ENCODE measurements at places on chromosomes 6 and 20.
A peak's percentile ranks its signal among the peaks of the same experiment; 100 is the strongest.

- no peak for DNase-seq
Observed at GRCh38 chr20:57558614-57559288, 2.2 kb upstream of the PCK1 start.

DNA sequence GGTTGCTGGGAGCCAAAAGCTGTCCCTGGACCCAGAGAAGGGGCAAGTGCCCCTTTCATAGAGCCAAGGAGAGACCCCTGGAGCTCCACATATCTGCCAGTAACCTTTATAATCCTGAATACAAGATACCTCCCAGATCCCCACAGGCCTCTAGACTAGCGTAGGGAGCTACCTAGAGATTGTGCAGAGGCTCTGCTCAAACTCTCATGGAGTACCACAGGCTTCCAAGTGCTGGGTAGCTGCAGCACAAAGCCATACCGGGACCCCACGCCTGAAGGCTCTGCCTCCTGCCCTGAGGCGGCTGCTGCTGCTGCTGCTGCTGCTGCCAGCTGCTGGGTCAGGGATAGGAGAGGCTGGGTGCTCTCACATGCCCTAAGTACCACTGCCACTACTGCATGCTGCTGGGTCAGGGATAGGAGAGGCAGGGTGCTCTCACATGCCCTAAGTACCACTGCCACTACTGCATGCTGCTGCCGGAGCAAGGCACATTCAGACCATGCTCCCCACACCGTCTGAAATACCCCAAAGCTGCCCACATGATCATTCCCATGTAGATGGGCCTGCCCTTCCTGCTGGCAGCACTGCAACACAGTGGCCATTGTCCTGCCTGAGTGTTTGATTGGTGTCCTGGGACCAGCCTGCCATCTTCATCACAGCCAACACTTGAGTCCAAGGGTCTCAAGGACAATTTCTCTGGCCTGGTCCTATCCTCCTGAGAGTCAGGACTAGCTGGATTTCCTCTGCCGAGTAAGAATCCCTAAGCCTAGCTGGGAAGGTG is 1434.3 kb upstream of the ADGRB3 start:
- no peak for DNase-seq

DNA sequence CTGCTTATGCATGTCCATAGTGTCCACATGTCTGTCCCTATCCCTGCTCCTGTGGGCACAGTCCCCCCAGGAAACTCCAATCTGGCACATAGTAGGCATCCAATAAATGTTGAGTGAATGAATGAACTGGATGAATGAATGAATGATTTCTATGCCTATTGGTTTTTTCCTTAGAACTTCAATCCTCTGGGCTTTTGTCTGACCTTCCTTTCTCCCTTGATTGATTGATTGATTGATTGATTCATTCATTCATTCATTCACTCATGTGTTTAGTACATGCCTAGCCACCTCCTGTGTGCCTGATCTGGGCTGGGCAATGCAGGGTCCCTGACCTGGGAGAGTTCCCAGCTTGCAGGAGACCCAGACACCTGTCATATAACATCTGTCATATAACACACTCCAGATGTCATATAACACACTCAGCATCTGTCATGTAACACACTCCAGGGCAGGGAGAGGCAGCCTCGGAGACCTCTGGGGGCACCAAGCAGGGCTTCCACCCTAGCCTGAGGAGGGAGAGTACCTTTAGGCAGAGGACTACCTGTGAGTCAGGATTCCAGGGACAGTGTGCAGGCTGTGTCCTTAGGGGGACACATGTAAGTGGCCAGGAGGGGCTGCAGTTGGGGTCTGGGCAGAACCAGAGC is 17.9 kb downstream of the VSTM2L start:
- DNase-seq, result no peak

- no peak for DNase-seq
Observed at GRCh38 chr6:4336778-4337442, 201.5 kb upstream of the ECI2 start.

GRCh38 chr6:14281811-14282660 is 164.5 kb downstream of the CD83 start:
- no peak for DNase-seq

- no peak for DNase-seq
Observed at GRCh38 chr20:4603724-4604123, 118.0 kb upstream of the PRND start.

GRCh38 chr6:20188630-20189075 is 23.6 kb downstream of the MBOAT1 start:
- no peak for DNase-seq

- no peak for DNase-seq
Observed at GRCh38 chr6:13299403-13299821, 28.9 kb downstream of the TBC1D7 start.

GRCh38 chr20:57598060-57598459 is 22.2 kb downstream of the ZBP1 start:
- DNase-seq, result no peak

DNA sequence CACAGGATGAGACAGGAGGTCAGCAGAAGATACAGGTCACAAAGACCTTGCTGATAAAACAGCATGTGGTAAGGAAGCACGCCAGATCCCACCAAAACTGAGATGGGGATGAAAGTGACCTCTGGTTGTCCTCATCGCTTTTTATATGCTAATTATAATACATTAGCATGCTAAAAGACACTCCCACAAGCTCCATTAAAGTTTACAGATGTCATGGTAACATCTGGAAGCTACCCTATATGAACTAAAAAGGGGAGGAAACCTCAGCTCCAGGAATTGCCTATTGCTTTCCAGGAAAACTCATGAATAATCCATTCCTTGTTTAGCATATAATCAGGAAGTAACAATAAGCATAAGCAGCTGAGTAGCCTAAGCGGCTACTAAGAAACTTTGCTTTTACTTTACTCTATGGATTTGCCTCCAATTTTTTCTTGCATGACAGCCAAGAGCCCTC is 8.4 kb upstream of the RIN2 start:
- no peak for DNase-seq

DNA sequence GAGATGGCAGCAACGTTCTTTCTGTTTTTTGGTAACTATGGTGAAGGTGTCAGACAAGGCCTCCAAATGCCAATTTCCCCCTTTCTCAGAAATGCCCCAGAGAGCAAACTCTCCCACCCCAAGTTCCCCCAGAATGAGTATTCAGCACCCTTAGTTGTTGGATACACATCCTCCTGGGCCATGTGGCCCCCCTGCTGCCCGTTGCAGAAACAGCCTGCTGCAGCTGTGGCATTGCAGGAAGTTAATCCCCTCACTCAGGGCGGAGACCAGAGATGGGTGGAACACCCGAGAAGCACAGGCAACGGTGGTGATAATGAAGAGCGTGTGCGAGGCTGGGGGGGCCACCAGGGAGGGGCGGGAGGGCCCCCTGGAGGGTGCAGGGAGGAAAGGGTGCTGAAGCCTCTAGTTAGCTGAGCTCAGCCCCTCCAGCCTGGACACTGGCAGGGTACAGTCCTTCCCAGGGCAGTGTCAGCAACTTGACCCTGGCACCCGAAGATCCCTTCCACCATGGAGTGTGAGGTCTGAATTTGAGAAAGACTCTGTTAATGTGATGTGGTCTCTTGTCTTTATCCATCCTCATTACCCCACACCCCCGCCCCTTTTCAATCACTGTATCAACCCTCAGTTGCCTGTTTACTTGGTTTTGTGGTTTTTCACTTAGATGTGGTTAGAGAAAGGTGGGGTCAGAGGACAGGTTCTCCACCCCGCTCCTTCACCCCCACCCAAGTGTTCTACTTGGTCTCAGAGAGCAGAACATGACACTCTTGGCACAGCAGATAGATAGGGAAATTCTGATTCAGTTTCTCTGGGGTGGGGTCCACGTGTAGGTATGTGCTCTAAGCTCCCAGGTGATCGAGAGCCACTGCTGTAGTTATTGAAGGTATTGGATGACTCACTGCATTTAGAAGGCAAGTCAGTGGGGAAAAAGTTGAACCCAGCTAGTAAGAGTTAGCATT is 208.8 kb upstream of the SUPT3H start:
- peak; percentile 53 for DNase-seq

- DNase-seq, result no peak
Observed at GRCh38 chr6:169101981-169102380, 151.7 kb downstream of the THBS2 start.

DNA sequence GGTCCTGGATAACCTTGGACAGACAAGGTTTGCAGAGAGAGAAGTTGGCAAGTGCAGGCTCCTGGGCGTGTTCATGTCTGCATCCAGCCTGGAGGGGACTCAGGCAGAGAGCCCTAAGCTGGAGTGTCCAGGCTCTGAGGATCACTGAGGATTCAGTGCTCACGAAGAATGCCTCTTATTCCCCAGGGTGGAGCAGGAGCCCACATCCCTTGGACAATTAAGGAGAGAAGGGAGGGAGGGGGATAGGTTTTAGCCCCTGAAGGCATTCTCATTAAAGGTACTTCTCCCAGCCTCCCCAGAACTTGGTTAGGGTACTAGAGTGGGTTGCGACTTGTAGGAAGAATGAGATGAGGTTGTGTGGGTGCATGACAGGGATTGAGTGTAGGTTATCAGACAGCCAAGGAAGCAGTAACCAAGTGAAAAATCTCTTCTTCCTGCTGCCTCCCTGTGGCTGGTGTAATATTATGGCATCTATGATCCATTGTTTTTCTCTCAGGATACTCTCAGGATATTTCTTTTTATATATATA is 680 bp downstream of the HLA-DPB1 start:
- DNase-seq, result no peak

DNA sequence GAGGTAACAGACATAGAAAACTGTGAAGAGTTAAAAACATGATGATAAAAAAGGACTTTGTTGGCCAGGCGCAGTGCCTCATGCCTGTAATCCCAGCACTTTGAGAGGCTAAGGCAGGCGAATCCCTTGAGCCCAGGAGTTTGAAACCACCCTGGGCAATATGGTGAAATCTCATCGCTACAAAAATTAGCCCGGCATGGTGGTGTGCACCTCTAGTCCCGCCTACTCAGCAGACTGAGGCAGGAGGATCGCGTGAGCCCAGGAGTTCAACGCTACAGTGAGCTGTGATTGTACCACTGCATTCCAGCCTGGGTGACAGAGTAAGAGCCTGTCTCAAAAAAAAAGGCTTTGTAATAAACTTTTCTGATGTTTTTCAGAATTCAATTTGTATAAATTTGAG is 60.1 kb downstream of the GFOD1 start:
- peak; percentile 36 for DNase-seq

DNA sequence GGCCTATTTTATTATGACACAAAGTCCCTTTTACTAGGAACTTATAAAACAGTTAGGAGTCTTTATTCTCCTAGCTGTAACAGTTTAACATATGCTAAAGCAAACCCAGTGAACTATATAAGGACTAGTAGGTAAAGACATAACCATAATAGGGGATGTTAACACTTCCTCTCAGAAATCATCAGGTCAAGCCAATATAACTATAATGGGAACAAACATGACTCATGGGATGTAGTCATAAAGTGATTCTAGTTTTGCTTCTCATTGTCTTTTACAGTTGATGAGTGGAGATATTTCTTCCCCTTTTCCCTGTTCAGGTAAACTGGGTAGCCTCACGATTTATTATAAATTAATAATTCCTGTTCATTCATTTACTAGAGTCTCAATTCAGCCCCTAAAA is 9.7 kb downstream of the PTCHD4 start:
- DNase-seq, result no peak

GRCh38 chr6:155067956-155068615 is 73.0 kb downstream of the TIAM2 start:
- no peak for DNase-seq

GRCh38 chr6:74289884-74290283 is 593.9 kb downstream of the CD109 start:
- no peak for DNase-seq

- no peak for DNase-seq
Observed at GRCh38 chr20:49245921-49246740, 26.9 kb downstream of the DDX27 start.

DNA sequence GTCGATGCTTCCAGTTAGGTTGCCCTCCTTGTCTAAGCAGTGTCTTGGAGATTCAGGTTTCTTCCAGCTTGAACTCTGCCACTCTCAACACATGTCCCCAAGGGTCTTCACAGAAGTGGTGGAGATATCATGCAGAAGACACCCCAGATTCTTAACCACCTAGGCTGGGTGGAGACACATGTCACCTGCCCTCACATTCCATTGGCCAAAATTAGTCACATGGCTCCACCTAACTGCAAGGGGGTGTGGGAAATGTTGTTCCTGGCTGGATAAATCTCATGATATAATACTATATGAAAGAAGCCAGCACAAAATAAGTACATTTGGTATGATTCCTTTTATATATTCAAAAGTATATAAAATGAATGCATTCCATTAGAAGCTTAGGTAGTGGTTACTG is 52.9 kb upstream of the SNRPB2 start:
- no peak for DNase-seq

DNA sequence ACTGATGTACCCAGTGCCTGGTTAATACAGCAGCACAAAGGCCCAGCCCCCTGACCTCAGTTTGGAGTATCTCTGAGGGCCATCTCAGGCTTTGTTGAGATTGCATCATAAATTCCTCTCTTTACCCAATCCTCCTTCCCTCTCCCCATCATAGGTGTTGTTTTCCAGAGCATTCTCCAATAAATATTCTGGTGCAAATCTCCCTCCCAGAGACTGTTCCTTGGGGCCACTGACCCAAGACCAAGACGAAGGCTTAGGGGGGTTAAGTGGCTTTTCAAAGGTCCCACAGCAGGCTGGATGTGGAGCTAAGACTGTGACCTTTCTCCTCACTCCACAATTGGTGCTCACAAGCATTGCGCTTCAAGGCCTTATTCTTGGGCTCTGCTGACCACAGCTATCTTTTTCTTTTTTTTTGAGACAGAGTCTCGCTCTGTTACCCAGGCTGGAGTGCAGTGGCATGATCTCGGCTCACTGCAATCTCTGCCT is 72.4 kb upstream of the ZMYND8 start:
- DNase-seq, result no peak

DNA sequence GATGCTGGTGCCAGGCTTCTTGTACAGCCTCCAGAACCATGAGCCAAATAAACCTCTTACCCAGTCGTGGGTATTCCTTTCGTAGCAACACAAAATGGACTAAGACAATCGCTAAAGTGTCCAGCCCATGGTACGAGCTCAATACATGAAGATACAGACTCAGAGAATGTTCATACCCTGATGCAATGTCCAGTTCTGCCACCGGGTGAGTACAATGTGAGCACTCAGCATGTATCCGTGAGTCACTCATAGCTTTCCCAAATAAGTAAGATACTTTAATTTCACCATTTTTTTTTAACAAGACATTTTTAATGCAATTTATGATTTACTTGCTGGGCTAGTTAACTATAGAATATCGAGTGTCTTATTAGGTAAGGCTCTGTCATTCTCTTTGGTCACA is 26.7 kb upstream of the PDE10A start:
- DNase-seq, result no peak

GRCh38 chr6:83854766-83855165 is 1.6 kb downstream of the RIPPLY2 start:
- DNase-seq, result no peak

- DNase-seq, result no peak
Observed at GRCh38 chr6:121652223-121652622, 216.8 kb downstream of the GJA1 start.

GRCh38 chr6:44057238-44057930 is 69.9 kb downstream of the MRPL14 start:
- no peak for DNase-seq

GRCh38 chr6:134954272-134955000 is 4.5 kb upstream of the ALDH8A1 start:
- no peak for DNase-seq

Data from activated T-cell treated with anti-CD3 and anti-CD28 coated beads, Interleukin-2, amount 50 U/mL, for 48 hours (primary cell).